ENCODE measurements at places on chromosomes 11 and 22.

- no peak for DNase-seq
These were observed 25.4 kb downstream of the YPEL1 start for GRCh38 chr22:21710156-21710555.

DNA sequence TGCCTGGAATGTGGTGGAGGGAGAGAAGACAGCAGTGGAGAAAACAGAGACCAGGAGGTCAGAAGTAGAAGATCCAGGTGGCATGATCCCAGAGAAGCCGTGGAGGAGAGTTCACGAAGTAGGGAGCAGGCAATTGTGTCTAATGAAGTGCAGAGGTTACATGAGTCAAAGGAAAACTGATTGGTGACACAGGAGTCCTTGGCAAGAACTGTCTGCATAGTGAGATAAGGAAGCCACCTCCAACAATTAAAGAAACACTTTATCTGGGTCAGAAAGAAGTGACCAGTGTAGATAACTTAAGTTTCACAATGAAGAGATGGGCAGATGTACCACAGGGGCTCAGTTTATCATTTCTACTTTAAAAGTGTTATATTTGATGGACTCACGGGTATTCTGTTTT, 57.0 kb upstream of the PTH start:
- DNase-seq, result no peak

GRCh38 chr11:57815877-57816276, 54.3 kb downstream of the CTNND1 start:
- no peak for DNase-seq

- no peak for DNase-seq
These were observed 316.1 kb downstream of the TMEM135 start for GRCh38 chr11:87353771-87354345.

DNA sequence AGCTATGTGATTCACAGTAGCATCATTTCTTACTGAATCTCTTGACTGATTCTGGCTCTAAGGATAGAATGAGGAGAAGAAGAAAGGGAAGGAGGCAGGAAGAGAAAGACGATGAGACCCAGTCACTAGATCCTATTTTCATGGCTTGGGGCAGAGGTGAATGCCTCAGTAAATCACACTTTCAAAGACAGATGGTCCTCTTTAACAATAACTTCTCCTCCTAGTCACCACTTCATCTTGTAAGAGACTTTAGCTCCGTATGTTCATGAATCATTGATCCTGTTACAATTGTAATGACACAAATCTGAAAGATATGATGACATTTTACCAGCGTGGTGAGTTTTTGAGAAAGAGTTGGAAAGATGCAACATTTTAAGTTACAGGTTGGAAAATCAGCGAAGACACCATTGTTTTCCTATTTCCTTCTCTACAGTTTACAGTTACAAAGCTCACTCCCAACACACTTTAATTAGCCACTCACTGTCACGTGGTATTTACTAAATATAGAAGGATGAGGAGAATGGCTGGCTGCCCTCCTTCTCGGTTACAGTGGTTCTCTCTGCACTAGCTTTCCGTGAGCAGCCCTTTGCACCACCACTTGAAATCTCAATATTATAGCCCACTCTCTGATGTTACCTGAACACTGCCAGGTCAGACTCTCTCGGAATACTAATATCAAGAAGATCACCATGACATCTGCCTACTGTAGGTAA, 205.8 kb downstream of the CADM1 start:
- no peak for DNase-seq

DNA sequence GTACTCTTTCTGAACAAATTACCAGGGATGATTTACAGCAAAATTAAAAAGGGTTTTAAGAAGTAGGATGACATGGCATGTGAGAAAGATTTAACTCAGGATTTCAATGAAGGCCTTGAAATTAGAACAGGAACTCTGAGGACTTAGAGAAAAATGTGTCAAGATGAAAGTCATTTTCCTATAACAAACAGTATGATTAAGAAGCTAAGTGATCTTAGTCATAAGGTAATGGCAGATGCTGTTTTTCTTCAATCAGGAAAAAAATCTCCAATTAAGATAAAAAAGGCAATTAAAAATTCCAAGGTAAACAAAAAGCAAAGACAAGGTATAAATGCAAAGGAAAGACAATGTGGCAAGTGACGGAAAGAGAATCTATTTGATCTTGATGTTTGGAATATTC, 73.5 kb downstream of the GAB2 start:
- no peak for DNase-seq

DNA sequence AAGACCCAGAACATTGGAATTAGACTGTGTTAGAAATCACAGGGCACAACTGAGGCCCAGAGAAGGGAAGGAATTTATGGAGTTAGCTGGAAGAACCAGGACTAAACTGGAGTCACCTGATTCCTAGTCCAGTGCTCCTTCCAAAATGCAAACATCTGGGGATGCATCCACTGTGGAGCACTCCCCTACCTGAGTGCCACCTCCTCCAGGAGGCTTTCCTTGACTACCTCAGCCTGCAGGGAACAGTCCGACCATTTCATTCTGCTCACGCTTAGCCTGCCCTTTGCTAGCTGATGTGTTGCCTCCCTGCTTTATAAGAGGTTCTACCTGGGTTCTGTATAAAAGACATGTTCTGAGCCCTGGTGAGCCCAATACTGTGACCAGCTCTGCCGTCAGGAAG, 24.0 kb downstream of the CHRDL2 start:
- no peak for DNase-seq

- DNase-seq, result peak; percentile 58
These were observed 9.7 kb upstream of the THY1 start for GRCh38 chr11:119432484-119433357.

GRCh38 chr11:17548444-17548843, 1.4 kb downstream of the OTOG start:
- no peak for DNase-seq

DNA sequence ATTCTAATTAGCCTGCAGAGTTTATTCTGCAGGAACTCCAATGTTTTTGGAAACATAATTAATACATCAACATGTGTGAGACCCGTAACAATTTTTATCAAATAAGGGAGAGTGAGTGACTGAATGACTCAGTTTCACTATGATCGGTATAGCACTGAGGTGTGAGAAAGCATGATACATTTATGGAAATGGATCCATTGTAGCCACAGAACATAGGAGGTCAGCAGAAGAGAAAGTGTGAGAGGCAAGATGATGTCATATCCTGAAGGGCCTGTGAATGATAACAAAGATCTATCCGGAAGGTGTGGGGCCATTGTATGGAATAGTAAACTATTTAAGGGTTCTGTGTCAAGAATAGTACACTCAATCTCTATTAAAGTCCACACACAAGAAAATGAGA, 1406.1 kb upstream of the TENM4 start:
- DNase-seq, result no peak

GRCh38 chr11:66478729-66479393, 1.4 kb upstream of the DPP3 start:
- no peak for DNase-seq

DNA sequence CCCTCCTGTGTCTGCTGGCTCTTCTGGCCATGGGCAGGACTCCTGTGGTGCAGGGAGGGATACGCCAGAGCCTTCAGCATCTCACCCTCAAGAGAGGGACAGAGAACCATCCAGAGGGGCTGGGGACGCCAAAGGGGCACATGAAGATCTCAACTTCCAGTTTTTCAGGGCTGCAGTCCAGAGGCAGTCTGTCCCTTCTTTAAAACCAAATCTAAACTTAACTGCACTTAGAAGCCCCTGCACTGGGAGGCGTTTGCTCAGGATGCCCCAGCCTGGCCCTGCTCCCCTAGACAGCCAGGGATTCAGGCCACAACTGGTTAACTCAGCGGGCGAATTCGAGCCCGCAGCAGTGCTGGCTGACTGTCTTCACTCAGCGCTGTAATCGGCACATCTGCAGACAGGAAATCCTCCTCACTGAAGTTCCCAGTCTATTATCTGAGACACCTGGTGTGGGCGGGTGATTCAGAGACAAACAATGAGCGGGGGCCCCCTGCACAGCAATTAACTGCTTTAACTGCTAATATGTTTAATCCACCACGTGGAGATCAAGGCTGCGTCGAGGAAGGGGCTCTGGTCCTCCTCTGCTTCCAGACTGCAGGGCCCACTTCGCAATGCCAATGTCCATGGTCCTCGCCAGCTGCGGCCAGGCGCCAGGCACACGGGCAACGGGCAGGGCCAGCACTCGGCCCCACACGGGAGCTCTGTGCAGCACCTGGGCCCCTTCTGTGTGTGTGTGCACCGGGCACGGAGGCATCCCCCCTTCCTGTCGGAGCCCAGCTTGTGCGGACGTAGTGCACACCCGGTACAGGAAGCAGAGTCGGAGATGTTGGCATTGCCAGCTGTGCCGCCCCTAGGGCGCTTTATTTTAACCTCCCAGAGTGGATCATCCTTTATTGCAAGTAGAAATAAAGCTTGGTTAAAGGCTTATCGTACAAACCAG, 36.9 kb upstream of the GNB1L start:
- DNase-seq, result peak; percentile 89

GRCh38 chr11:8934742-8935488, 2.2 kb upstream of the C11orf16 start:
- DNase-seq, result peak; percentile 91

GRCh38 chr22:20026996-20027601, 6.2 kb downstream of the TANGO2 start:
- no peak for DNase-seq

DNA sequence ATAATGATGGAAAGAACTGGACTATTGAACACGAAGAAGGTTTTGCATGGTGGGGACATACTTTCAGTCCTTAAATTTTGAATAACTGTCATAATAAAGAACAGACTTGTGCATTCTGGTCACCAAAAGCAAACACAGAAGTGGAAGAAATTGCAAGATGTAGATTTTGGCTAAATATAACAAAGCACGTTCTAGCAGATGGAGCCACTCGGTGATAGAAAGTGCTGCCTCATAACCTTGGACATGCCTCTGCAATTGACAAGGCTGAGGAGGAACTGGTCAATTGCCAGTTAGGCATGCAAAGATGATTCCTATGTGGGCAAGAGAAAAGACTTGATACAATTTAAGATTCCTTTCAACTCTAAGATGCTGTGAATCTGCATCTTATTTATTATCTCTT, 244.1 kb upstream of the ZC3H12C start:
- DNase-seq, result no peak

GRCh38 chr22:20211997-20212753, 55.9 kb downstream of the RTN4R start:
- peak; percentile 7 for DNase-seq

GRCh38 chr11:41612415-41612814, 153.0 kb upstream of the LRRC4C start:
- DNase-seq, result no peak

- DNase-seq, result no peak
These were observed 25.7 kb upstream of the TMPRSS4 start for GRCh38 chr11:118051136-118051610.

GRCh38 chr11:128421577-128422330, 165.6 kb downstream of the ETS1 start:
- DNase-seq, result peak; percentile 74

- DNase-seq, result no peak
These were observed 39.6 kb downstream of the BUD13 start for GRCh38 chr11:116733043-116733755.

DNA sequence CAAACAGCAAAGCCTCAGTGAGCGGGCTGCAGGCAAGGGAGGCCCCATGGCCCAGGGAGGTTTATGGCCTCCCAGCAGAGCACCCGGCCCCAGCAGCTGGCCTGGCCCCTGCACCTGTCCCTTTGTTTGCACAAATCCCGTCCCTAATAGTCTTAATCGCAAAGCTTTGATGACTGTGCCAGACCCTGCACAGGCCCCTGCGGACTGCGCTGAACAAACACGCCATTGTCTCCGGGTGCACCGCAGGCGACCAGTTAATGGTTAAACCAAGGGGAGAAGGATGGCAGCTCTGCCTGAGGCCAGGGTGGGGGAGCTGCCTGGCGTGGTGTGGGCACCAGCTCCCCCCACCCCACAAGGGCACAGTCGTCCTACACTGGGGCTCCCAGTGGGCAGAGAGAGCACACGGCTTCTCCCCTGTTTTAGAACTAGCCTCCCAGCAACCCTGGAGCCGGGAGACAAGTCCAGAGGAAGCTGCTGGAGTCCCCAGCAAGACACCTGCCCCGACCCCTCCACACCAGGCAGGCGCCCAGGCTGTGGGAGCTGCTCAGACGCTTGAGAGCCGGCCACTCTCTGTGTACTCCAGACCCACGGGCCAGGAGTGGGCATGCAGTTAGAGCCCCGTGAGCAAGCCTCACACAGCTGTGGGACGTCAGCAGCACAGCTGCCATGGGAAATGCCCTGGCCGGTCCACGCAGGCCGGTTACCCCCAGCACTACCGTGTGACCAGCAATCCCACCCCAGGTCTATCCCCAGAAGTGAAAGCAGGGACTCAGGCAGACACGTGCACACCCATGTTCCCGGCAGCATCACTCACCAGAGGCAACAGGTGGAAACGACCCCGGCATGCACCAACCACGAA, 39.7 kb upstream of the TH start:
- DNase-seq, result no peak

DNA sequence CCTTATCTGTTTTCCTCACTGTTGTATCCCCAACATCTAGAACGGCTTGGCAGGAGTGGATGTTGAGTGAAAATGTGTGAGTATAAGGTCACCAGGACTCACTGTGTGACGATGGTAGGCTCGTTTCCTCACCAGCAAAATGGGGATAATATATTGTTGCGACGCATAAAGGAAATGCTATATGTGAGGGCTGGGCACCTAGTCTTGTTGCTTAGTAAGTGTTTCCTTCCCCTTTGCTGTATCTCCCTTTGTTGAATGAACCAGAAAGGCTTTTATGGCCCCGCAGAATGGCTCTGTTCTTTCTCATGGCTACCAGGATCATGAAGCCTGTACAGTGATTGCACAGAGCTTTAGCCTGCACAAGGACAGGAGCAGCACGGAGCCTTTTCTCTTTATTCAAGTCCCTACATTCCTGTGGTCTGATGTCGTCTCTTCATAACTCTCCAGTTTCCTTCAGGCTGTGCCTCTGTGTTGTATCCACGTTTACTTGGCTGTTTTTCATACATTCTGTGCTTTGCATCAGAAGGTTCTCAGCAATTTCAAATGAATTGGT, 5.4 kb downstream of the TNRC6B start:
- peak; percentile 90 for DNase-seq

DNA sequence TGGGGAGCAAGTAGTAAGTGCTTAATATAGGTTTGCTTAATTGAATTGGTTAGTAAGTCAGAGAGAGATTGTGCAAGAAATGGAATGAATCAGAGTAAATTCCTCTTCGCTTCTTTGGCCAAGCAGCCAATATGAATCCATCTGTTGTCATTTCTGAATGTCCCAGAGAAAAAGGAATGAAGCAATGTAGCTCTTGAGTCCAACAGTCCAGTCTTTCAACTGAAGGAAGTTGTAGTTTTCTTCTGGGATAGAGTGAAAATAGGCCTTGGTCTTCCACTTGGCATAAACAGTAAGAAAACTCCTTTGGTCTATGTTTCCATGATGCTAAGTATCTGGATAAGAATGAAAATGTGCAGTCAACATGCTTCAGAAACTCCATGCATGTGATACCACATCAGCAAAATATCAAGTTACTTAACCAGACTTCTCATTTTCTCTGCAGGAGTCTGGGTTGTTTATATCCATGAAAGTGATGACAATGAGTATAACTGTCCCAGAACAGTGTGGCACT, 1.8 kb upstream of the FIBIN start:
- DNase-seq, result peak; percentile 97
